Esophagus squamous epithelium (tissue), 5 donors: ENCODE measurements at places on chromosomes 1 and 21.

- DNase-seq = no peak
- no peak overlapping the region for H3K27ac ChIP-seq
- H3K4me1 ChIP-seq = peaks cover 7% of the 10 kb centered on the region
- H3K36me3 ChIP-seq = no peaks in the 10 kb centered on the region
- no peak overlapping the region for H3K4me3 ChIP-seq
Measured at GRCh38 chr1:162144853-162145252, 75.4 kb downstream of the NOS1AP start.

- DNase-seq = no peak
- H3K27me3 ChIP-seq = no peaks in the 10 kb centered on the region
- no peak overlapping the region for H3K4me3 ChIP-seq
- no peaks in the 10 kb centered on the region for H3K4me1 ChIP-seq
- no peaks in the 10 kb centered on the region for H3K36me3 ChIP-seq
Measured at GRCh38 chr1:40462956-40463590, 12.8 kb downstream of the ZFP69B start.

- no peak overlapping the region for H3K27ac ChIP-seq
- H3K4me3 ChIP-seq = no peak overlapping the region
- no peaks in the 10 kb centered on the region for H3K27me3 ChIP-seq
- peaks cover 5% of the 10 kb centered on the region for H3K4me1 ChIP-seq
Measured at GRCh38 chr1:97832481-97832880, 88.4 kb downstream of the DPYD start.

GRCh38 chr1:9787702-9788101 lies 36.1 kb downstream of the CLSTN1 start:
- no peaks in the 10 kb centered on the region for H3K36me3 ChIP-seq
- H3K27ac ChIP-seq = no peak overlapping the region
- no peak for DNase-seq
- peaks cover 25% of the 10 kb centered on the region for H3K4me1 ChIP-seq

DNA sequence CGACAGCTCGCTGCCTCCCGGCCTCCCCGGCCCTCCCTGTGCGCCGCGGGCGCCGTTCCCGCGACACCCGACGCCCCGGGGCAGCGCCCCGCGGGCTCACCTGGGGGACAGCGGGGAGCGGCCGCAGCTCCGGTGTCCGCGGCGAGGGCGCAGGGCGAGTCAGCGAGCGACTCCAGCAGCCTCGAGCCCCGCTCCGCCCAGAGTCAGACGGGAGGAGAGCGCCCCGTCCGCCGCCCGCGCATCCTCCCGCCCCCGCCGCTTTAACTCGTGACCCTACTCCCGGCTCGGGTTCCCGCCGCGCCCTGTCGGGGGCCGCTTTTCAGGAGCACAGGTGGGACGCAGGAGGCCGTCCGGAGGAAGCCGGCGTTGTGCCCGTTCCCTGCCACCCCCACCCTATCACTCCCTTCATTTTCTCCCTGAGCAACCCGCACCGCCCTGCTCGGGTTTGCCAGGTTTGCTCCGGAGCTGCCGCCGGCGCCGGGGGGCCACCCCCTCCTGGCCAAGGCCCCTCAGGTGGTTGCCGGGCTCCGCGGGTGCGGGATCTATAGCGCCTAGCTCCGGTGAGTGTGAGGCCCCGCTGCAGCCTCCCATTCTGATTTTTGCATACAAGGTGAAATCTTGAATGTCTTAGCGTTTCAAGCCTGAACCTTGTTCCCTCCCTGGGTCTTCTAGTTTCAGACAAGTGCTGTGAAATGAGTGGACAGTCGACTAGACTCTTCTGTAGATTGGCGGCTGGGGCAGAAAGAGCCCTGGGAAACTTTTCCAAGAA lies at the start of gene MCOLN3:
Gene MCOLN3 (minus strand): TSS at position 205 of the 769 bp plus-strand sequence. CDS start 3,140 bp downstream, outside the sequence.
- peaks cover 20% of the 10 kb centered on the region for H3K4me1 ChIP-seq
- H3K4me3 ChIP-seq = peak within 1 kb of the TSS; percentile 44
- no peaks in the 10 kb centered on the region for H3K36me3 ChIP-seq
- H3K27me3 ChIP-seq = no peaks in the 10 kb centered on the region
- no peak for DNase-seq

GRCh38 chr1:116878804-116879477 lies 30.8 kb upstream of the PTGFRN start:
- no peak overlapping the region for H3K27ac ChIP-seq
- H3K36me3 ChIP-seq = no peaks in the 10 kb centered on the region
- no peaks in the 10 kb centered on the region for H3K27me3 ChIP-seq
- peaks cover 9% of the 10 kb centered on the region for H3K4me1 ChIP-seq

DNA sequence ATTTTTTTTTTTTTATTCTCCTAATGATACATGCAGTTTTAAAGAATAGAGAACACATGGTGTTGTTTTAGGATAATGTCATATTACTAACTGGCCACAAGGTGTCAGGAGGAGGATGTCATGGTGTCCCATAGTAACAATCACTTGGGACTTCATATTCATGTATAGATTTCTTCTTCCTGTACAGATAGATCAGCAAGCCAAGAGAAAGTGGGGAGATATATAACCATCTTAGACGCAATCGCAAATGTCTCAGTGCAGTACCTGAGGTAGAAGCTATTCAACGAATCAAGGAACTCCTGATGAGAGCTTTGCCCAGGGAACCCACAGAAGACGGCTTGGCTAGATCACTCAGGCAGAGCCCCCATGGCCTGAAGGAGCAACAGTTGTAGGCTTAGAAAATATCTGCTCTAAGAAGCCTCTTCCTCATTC lies 12.3 kb downstream of the OR2T11 start:
- H3K4me3 ChIP-seq = no peak overlapping the region
- H3K36me3 ChIP-seq = no peaks in the 10 kb centered on the region
- no peak for DNase-seq
- H3K4me1 ChIP-seq = no peaks in the 10 kb centered on the region
- no peak overlapping the region for H3K27ac ChIP-seq

GRCh38 chr1:145773423-145773822 lies 50.5 kb downstream of the RNF115 start:
- no peak overlapping the region for H3K27ac ChIP-seq
- H3K27me3 ChIP-seq = no peaks in the 10 kb centered on the region

DNA sequence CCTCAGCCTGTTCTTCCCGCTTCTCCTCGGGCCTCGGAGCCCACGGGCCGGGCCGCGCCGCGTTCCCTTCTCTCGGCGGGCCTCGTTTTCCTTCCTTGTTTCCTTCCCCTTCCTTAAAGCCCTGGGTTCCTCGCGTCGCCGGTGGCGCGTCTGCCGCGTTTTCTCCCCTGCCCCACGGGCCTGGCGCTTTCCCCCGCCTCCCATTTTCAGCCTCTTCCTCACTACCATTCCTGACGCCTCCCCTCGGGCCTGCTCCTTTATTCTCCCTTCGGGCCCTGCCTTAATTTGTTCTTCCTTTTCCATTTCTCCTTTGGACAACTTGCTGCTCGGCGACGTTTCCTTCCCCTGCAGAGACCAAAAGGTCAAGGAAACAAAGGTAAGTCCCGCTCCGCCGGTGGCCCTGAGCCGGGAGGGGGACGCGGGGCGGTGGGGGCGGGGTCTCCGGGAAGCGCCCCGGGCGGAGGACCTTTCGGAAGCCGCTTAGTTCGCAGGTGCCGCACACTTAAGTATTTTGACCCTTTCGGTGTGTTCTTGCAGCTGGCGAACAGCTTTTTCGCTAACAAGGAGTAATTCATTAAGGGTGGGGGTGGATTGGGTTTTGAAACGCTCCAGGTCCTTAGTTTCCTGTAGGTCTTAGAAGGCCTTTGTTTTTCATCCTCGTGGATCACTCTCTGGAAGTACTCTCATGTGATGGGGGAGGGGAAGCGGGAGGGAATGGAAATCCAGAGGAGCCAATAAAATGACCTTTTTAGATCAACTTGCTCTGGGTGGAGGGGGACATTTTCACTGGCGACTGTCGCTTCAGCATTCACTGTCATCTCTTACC lies 780 bp downstream of the YTHDF2 start:
- DNase-seq = no peak
- peak overlapping the region; percentile 95 for H3K27ac ChIP-seq
- H3K4me1 ChIP-seq = peaks cover 28% of the 10 kb centered on the region
- peak overlapping the region; percentile 69 for H3K4me3 ChIP-seq
- H3K36me3 ChIP-seq = peaks cover 10% of the 10 kb centered on the region

- H3K27me3 ChIP-seq = no peaks in the 10 kb centered on the region
- no peak overlapping the region for H3K27ac ChIP-seq
- H3K4me1 ChIP-seq = peaks cover 5% of the 10 kb centered on the region
Measured at GRCh38 chr1:239587066-239587465, 200.7 kb downstream of the CHRM3 start.

GRCh38 chr1:97379387-97380075 lies 541.3 kb downstream of the DPYD start:
- H3K36me3 ChIP-seq = no peaks in the 10 kb centered on the region
- H3K4me3 ChIP-seq = no peak overlapping the region
- no peaks in the 10 kb centered on the region for H3K27me3 ChIP-seq
